ENCODE measurements at places on chromosomes 12 and 14.

- DNase-seq = no peak
These were observed 54.9 kb downstream of the SMUG1 start for GRCh38 chr12:54133772-54134375.

- DNase-seq = no peak
These were observed 371.8 kb downstream of the ADAMTS20 start for GRCh38 chr12:43180242-43180641.

DNA sequence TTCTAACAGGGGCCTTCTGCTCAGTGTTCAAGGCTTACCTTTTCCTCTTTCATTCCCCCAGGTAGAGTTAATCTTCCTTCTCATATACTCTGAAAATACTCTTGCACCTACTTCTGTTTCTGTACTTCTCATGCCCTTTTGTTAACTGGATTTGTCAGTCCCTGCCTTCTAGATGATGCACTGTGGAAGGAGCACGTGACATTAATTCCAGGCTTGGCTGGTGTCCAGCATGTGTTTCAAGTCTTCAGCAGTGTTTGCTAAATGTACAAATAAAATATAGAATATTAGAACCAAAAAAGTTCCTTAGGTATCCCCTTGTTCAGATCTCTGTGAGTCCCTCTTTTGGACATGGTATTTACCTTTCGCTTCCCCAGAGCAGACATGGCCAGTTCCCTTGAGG is 27.9 kb upstream of the EVL start:
- DNase-seq = no peak

GRCh38 chr14:84250893-84251292 is 1279.1 kb upstream of the FLRT2 start:
- DNase-seq = no peak

- no peak for DNase-seq
These were observed 969.1 kb upstream of the NOVA1 start for GRCh38 chr14:27566843-27567382.

GRCh38 chr14:87676814-87677437 is 316.1 kb downstream of the GALC start:
- DNase-seq = no peak

DNA sequence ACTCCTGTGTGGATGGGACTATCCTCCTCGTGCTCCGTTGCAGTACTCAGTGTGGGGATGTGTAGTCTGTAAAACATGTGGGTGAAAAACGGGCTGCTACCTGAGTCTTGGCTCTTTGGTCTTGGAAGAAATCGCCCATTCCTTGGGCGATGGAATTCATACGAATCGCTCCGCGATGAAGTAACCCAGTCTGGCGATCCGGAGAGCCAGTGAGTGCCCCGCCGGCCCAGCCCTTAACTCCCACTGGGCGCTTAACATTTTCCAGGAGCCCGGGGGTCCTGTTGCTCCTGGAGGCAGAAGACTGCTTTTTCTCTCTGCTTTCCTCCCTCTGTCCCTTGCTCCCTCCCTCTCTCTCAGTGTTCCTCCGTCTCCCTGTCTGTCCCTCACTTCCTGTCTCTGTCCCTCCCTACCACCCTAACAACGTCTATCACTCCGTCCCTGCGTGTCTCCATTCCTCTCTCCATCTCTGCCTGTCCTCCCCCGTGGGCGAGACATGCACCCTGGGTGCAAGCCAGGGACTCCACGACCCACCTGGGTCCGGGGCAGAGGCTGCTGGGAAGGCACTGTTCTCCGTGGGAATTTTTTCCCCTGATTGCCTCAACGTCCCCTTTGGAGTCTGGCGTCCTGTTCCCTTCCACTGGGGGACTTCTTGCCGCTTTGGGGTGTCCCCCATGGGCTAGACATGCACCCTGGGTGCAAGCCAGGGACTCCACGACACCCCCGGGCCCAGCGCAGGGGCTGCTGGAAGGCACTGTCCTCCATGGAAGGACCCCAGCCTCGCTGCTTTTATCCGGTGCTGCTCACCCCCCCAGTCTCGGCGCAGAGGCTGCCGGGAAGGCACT is 188.6 kb downstream of the ALG10 start:
- no peak for DNase-seq

DNA sequence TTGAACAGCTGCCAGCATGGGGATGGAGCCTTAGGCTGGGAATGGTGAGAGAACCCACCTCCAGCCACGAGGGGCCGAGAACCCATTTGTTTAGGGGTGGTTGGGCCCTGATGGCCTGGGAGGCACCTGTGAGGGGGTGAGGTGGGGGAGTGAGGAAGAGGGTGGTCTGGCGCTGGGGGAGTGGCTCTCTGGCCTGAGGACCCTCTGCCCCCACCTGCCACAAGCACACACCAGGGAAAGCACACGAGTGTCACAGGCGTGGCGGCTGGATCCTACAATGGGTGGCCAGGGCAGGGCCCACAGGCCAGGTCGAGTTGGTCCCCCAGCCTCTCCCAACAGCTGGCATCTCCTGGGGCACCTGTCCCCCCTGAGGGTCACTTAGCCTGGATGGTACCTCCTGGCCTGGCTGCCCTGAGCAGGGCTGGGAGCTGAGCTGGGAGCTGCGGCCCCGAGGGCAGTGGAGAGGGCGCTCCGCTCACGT is 340.5 kb downstream of the TMEM121 start:
- no peak for DNase-seq

- DNase-seq = no peak
These were observed 451 bp downstream of the IRAK3 start for GRCh38 chr12:66189486-66189843.

DNA sequence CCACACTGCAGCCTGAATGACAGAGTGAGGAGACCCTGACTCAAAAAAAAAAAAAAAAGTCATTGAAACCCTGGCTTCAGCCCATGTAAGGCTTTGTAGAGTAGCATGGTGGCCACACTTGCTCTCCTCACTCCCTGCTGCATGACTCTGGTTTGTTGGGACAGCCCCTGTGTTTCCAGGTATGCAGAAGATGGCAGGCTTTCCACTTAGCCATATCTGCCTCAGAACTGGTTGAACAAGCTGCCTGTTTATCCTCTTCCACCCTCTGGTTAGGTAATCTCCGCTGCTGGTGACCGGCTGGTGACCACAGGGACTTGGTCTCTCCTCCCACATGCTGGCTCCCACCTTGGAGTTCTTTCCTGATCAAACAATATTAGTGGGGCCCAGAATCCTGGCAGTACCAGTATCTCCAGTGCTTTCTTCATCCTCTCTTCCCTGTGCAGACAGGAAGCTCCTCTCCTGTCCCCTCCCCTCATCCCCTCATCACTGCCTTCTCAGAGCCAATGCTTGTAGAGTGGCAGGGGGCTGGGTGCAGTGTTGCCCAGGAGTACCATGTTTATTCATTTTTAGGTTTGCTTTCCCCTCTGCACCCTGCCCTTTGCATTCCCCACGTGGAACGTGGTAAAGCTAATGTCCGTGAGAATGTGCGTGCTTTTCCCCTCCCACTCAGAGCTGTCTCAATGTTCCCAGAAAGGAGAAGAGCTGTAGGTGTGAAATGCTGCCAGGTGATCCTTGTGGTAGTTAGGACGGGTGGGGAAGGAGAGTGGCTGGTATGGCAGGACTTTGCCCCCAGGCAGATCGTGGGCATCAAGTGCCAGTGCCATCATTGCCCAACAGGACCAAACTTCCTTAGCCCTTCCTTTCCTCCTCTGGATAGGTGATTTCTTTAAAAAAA is 11.3 kb downstream of the ABHD12B start:
- DNase-seq = no peak

DNA sequence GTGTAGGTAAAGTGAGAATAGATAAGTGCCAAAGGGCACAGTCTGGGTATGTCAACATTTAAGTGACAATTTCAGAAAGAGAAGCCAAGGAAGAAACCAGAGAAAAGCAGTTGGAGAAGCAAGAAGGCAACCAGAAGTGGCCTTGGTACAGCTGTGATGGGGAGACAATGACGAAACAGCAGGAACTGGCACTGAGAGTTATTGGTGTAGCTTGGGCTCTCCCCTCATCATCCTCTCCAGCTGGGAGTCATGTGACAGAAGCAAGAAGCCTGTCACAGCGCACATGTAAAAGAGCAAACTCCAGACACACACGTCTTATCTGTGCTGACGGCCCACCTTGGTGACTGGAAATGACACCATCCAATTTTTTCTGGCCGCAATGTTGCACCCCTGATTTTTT is 203.3 kb upstream of the NUDT4 start:
- DNase-seq = no peak

DNA sequence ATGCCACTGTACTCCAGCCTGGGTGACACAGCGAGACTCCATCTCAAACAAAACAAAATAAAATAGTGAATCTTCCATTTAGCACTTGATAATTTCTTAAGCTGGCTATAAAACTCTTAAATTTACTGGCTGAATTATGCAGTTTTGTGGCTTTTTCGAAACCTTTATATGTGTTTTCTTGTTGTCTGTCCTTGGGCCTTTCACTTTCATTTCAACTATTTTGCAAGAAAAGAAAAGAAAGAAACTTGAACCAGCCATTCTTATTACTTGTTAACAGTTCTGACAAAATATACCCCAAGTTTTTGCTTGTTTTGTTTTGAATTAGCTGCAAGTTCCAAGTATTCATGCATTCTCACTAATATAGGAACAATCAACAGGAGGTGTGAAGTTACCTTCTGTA is 42.8 kb downstream of the PRICKLE1 start:
- DNase-seq = no peak

DNA sequence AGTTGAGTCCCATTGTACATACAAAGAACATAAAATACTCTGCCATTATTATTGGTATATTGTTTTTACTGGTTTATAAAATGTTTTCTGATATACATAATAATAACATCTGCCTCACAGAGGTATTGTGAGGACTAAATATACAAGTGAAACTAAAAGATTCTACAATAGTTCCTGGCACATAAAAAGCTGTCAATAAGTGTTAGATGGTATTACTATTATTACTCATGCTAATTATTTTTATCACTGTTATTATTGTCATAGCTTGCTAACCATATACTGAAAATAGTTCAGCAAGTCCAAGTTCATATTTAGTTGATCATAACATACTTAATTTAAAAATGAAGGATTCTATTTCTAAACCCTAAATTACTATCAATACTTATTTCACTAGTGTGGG is 34.4 kb downstream of the BTG1 start:
- DNase-seq = no peak

- no peak for DNase-seq
These were observed 135.5 kb upstream of the CDKN3 start for GRCh38 chr14:54261283-54261682.

DNA sequence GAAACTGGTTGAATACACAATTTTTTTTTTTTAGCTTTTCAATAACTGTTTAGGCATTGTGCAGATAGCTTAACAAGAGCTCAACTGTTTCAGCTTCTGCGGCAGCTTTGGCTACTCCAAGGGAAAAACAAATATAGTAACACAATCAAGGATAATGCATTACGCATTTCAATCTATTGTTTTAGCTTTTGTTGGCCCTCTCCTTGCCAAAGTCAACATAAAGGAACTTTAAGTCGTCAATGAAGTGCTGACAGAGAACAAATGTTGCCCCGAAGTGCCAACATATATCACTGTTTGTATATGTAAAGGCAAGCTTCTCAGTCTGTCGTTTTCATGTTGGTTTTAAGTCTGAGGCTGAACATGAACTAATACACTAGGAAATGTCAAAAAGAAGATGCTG is 1087.4 kb upstream of the FLRT2 start:
- DNase-seq = no peak

- DNase-seq = no peak
These were observed 1045.6 kb downstream of the BCL11B start for GRCh38 chr14:98226411-98226810.

DNA sequence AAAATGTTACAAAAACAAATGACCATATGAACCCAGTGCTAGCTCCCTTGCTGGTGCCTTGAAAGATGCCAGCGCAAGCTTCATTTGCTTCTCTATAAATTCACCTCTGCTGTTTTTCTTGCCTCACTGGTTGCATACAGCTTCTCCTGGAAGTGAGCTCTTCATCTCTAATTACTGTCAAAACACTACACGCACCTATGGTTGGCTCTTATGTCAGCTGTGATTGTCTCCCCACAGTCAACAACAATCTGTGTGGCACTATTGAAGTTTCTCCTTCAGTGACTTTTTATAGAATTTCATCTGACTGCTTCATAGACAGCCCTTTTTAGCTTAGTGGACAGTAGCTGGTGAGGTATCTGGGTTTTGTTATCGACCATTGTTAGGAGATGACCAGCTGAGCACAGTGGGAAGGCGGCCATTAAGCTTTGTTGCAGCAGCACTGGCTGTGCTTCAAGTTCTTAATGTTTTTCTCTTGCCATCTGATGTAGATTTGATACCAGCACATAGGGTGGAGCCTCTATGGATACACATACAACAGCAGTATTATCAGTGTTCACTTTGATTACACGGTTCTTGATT is 131.8 kb downstream of the KITLG start:
- no peak for DNase-seq

DNA sequence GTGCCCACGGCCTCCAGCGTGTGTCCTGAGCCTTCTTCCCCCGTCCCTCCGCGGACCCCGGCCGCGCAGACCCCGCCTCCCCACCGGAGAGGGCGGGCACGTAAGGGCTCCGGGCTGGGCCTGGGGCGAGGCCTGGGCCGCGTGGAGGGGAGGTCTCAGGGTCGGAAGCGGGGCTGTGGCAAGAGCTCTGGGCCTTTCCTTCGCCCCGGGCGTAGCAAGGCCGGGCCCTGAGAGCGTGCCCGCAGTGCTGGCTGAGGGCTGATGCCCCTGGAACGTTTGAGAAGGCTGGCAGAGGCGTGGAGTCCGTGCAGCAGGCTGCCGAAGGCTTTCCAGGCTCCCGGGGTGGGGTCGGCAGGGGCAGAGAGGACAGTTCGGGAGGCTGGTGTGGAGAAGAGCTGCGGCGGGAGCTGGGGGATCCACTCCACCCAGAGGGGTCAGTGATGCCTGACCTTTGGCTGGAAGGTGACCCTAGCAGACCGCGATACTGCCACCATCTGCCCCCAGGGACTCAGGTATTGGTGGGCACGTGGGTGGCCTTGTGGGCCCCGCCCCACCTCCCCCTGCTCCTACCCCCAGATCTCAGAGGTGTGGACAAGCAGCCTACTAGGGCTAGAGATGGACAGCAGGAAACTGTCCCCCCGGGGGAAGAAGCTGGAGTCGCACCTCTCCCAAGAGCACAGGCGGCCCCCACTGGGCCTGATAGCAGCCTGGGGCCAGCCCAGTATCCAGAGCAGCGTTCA is 558 bp downstream of the TEX22 start:
- no peak for DNase-seq

DNA sequence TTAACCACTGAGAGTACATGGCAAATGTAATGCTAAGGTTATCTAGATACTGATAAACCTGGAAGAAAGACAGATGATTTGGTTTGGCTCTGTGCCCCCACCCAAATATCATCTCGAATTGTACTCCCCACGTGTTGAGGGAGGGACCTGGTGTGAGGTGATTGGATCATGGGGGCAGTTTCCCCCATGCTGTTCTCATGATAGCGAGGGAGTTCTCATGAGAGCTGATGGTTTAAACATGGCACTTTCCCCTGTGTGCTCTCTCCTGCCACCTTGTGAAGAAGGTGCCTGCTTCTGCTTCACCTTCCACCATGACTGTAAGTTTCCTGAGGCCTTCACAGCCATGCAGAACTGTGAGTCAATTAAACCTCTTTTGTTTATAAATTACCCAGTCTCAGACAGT is 14.2 kb downstream of the NOXRED1 start:
- no peak for DNase-seq

DNA sequence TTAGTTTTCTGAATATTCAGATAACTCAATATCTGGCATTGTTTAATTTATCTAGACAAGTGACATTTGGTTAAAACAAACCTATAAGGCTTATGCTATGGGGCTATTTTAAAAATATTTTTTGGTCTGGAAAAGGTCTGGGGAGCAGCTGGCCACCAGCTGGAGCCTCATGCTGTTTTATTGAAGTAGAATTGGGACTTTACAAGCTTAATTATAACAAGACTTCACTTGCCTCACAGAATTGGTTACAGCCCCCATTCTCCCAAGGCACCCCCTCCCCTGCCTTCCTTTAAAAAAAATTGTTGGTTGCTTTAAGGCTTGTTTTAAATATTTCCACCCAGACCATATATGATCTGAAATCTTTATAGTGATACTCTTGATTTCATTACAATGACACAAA is 453.9 kb downstream of the ADAMTS20 start:
- DNase-seq = no peak
